H1 (cell line): ENCODE measurements at places on chromosomes 2 and 18. TPM values are rescaled to one million over a fixed set of nuclear protein-coding genes. Genes with fewer than 3 reads are reported as not detected.

- DNase-seq: no peak
Observed at GRCh38 chr2:111126581-111126980, 5.9 kb downstream of the BCL2L11 start.

DNA sequence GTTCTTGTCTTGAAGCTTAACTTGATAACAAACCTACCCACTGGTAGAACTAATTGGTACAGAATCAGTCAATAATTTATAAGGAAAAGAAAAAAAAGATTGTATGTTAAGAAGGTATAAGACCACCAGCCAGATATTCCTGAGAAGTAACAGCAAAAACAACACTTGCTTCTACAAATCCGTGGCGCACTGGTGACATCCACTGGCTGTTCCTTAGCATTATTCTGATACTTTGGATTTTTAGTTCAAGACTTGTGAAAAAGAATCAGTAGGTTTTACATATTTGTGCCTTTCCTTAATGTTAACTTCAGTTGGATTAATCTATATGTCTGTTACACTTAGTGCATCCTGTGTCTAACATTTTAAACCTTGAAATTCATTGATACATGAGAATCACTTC, 141.8 kb downstream of the GRB14 start:
- no peak for DNase-seq

GRCh38 chr2:174334781-174335251, at the start of gene SP9:
Gene SP9 (plus strand): TSS chr2:174334954. CDS start chr2:174335093, 139 bp downstream.
- no peak for DNase-seq

DNA sequence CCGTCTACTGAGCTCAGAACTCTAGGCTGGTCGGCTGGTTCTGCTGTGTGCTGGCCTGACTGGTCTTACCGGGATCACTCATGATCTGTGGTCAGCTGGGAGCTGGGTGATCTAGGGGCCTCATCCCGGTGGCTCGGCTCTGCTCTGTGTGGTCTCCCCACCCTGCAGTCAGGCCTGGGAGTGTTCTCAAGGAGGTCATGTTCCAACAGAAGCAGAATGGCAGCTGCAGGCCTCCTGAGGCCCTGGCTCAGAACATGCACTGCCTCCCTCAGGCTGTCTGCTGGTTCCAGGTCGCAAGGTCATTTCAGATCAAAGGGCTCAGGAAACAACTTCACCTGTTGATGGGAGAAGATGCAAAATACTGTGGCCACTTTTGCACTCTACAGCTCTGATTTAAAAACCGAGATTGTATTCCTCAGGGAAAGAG, 81.1 kb upstream of the RFX8 start:
- DNase-seq: no peak

GRCh38 chr2:174717916-174718315, 46.4 kb downstream of the CHRNA1 start:
- no peak for DNase-seq

DNA sequence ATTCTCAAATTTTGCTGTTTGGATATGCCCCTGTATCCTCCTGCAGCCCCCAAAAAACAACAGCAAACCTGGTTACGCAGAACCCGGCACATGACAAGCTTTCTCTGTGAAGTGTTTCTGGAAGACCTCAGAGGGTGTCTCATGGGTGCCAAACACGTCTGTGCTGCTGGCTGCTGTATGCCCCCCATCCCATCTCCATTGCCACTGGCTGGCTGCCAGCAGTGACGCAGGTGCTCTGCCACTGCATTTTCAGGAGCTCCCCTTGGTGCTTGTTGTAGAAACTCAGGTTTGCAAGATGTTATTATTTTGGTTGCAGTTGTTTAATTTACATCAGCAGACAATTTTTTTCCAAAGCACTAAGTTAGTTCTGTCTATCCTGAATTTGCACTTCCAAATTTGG, 166.4 kb upstream of the FANCL start:
- no peak for DNase-seq

DNA sequence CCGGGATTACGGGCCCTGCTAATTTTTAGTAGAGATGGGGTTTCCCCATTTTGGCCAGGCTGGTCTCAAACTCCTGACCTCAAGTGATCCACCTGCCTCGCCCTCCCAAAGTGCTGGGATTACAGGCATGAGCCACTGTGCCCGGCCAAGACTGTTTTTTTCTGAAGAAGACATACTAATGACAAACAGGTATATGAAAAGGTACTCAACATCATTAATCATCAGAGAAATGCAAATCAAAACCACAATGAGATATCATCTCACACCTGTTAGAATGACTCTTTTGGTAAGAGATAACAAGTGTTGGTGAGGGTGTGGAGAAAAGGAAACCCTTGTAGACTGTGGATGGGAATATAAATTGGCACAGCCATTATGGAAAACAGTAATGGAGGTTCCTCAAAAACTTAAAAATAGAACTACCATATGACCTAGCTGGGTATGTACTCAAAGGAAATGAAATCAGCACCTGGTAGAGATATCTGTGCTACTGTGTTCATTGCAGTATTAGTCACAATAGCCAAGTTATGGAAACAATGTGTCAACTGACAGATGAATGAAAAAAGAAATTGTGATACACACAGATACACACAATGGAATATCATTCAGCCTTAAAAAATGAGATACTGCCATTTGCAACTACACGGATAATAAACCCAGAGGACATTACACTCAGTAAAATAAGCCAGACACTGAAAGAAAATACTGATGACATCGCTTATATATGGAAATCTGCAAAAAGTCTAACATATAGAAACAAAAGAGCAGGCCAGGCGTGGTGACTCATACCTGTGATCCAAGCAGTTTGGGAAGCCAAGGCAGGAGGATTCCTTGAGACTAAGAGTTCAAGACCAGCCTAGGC, 20.8 kb downstream of the SOS1 start:
- DNase-seq: no peak

GRCh38 chr2:105691947-105692390, 52.7 kb upstream of the NCK2 start:
- DNase-seq: peak; percentile 36

- no peak for DNase-seq
Observed at GRCh38 chr2:239561446-239562001, 160.7 kb upstream of the HDAC4 start.

- DNase-seq: no peak
Observed at GRCh38 chr18:24770311-24771024, 310.0 kb downstream of the HRH4 start.

- no peak for DNase-seq
Observed at GRCh38 chr2:196277002-196277401, 105.6 kb upstream of the STK17B start.

DNA sequence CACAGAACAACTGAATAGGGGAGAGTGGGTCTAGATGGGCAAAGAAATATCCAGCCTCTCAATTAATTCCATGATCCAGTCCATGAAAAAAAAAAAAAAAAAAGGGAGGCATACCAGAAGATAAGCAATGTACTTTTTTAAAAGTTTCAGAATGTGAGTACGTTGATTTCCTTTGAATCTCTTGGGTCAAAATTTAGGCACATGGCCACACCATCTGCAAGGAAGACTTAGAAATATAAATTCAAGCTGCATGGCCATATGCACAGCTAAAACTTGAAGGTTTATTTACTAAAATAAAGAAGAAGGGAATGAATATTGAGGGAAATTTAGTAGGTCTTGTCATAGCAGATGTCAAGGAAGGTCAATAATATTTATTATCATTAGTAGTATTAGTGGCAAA, 286.5 kb upstream of the CDH7 start:
- no peak for DNase-seq

GRCh38 chr2:160275656-160276055, 75.6 kb upstream of the ITGB6 start:
- no peak for DNase-seq

DNA sequence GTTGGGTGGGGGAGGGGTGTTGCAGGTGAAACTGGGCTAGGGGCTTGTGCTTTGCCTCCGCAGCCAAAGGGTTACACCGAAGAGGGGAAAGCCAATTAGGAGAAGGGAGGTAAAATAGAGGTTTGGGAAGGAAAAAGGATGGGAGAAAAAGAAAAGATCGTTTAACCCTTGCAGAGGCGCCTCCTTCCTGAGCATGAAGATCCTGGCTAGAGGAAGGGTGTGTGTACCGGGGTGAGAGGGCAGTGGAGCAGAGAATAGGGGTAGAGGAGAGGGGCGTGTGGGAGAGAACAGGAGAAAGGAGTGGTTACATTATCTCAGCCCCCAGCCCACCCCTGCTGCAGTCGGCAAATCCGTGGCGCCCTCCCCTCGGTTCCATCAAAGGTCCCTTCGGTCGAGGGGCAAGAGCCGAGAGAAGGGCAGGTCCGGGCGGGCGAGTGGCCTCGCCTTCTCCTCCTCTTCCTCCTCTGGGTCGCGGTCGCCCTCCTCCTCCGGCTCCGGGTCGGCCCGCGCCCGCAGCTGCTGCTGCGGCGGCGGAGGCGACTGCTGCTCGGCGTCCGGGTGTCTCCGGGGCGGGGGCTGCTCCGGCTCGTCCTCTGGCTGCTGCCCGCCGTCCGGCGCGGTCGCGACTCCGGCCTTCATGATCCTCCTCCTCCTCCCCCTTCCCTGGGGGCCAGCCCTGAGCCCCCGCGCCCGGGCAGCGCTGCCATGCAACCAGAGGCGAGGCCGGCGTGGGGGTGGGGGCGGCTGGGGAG, 1.1 kb downstream of the MARCHF4 start:
- DNase-seq: peak; percentile 76

DNA sequence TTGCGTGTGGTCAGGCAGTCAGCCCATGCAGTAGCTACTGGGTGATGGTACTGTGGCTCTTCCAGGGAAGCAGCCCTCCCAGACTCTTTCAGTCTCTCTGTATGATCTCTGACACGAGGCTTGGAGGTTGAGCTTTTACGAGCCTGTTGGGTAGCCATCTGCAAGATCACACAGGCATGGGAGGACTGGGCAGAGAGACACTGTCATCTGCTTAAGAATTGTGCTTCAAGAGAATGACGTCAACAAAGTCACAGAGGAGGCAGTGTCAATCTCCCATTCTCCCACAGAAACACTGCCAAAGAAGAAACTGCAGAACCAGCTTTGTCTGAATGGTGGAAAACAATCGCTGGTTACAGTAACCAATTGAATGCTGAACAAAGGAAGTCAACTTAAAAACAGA, 78.4 kb upstream of the MC2R start:
- no peak for DNase-seq

DNA sequence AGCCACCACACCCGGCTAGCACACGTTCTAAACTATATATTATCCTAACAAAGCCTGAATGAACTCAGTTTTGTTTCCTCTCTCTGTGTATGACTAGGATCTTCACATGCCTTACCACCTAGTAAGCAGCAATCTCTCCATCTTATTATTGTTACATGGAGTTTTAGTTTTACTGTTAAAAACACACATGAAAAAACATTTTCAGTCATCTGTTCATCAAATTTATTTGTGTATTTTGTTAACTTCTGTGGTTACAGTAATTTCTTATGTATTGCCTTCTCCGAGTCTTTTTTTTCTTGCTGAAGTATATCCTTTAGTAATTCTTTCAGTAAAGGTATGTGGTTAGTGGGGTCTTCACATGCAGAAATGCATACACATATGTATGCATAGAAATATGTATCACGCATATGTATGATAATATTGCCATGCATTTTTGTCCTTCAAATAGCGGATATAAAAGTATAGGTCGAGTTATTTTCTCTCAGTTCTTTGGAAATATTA, 31.4 kb downstream of the ANO7 start:
- DNase-seq: no peak

DNA sequence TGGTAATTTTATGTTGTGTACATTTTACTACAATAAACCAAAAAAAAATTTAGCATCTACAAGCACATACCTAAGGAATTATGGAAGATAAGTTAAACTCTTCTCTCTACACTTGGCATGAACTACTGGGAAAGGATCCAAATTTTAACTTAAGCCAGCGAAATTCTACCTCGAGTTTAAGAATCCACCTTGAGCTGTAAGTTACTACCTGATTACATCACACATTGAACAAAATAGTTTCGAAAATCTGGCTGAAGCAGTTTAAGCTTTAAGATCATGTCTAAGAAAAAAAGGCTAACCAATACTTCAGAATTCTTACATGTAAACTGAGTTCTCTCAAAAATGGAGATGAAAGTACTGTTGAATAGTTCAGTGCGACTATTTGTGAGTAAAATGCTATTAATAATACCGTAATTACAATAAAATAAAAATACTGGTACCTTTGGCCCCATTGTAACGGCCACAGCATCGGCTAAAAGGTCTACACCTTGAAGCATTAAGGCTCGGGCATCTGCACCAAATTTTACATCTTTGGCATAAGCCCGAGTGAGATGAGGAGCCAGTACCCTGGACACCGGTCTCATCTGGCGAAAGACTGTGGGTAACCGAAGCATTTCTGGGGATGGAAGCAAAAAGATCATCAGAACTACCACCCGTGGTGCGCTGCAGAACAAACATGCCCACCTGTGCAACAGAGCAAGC, 1.3 kb downstream of the HSPD1 start:
- DNase-seq: no peak

- no peak for DNase-seq
Observed at GRCh38 chr2:240350696-240351087, 84.8 kb upstream of the GPC1 start.

GRCh38 chr2:88835726-88836125, 144.3 kb downstream of the RPIA start:
- DNase-seq: no peak

- no peak for DNase-seq
Observed at GRCh38 chr18:74503137-74503536, 7.0 kb downstream of the CNDP2 start.

DNA sequence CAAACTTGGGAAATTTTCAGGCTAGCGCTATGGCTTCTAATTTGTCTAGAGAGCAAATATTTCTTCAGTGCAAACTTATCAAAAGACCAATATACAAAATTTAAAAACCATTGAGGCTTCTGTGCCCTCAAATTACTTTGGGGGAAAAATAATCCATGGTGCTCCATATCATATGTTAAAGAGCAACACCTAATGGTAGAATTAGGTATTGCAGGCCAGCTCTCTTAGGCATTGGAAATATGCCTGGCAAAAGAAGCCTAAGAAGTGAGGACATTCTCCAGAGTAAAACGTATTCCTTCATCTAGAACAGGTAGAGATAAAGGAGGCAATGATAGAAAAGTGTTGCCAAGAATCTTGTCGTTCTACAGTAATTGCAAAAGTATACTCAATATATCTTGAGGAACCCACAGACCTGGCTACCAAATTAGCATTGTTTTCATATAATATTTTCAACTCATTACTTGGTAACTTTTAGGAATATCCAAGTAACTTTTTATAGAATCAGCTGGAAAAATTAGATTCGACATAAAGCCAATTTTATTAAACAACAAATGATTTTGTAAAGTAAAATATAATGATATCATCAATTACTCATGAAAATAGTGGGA, 401.1 kb downstream of the BCL11A start:
- DNase-seq: no peak

RAD51AP2 gene
- 0.08 and 0.20 TPM in 2 replicates for total RNA-seq

LCT gene
- total RNA-seq: 0.06 and 0.11 TPM in 2 replicates

APLF gene
- 4.4 and 4.9 TPM in 2 replicates for total RNA-seq

AMER3 gene
- 0.19 and 0.55 TPM in 2 replicates for total RNA-seq

IL1A gene
- total RNA-seq: 0.34 and 0.74 TPM in 2 replicates

ELOA2 gene
- not detected in 2 replicates for total RNA-seq
